Left hindlimb (tissue), 1 donor: ENCODE measurements at places on chromosomes 5 and 9.
A peak's percentile ranks its signal among the peaks of the same experiment; 100 is the strongest.

- DNase-seq, result no peak
Measured at GRCh38 chr9:127574072-127574993, 37.7 kb upstream of the STXBP1 start.

DNA sequence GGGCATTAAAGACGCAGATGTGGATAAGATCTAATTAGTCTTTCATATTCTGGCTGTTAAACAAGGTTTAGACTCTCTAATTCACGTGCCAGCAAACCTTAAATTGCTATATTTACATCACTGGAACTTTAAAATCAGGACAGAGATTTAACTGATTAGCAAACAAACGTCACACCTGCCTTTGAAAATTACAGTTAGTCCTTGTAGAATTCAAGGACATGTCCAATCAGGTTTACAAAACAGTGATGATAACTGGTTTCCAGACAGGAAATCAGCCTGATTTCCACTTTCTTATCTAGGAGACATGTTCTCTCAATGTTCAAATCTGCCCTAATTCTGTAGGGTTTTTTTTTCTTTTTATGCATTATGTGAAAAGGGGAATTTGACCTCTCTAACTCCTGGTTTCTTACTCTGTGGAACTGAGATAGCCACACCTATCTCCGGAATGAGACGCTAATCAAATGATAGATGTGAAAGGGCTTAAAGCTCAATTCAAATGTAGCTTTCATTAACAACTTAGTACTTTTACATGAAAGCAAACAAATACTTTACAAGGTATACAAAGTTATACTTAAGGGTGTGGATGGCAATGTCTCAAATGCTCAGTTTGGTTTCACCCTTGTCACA, 26.5 kb downstream of the SPINK5 start:
- DNase-seq, result no peak

- no peak for DNase-seq
Measured at GRCh38 chr5:117188211-117188610, 613.6 kb upstream of the SEMA6A start.

DNA sequence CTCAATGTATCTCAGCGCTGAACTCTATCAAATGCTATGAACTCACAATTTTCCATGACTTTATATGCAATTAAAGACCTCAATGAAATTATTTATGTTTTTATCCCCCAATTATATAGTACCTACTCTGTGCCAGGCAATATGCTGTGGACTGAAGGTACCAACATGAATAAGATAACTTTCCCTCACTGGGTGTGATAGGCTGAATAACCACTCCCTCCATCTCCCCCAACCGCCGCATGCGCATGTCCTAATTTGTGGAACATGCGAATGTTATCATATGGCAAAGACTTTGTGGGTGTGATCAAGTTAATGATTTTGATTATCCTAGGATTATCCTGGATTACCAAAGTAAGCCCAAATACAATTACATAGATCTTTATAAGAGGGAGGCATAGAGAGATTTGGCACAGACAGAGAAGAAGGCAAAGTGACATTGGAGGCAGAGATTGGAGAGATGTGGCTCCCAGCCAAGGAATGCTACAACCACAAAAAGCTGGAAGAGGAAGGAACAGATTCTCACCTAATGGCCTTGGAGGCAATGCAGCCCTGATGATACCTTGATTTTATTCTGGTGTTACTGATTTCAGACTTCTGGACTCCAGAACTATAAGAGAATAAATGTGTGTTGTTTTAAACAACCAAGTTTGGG, 149.1 kb upstream of the VCAN start:
- no peak for DNase-seq

DNA sequence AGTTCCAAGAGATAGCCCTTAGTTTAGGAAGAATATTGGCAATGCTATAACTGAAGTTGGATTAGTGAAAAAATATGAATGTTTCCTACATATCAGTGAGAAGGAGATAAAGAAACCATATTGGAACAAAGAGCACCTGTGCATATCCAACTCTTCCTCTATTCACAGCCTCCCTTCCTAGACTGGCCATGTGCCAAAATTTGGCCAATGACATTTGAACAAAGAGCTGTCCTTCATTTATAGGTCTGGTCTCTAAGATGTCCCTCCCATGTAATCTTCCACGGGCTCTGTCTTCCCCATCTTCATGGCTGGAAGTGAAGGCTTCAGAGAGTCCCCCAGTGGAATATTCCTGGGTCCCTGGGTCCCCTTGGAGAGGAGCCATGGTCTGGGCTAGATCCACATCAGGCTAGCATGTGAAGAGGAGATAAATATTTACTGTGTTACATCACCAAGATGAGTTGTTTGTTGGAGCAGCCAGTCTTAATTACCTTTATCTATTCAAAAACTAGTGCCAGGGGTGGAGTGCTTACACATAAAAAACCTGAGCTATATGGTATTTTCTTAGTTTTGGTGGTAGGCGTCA, 190.0 kb upstream of the S1PR3 start:
- DNase-seq, result no peak

- DNase-seq, result no peak
Measured at GRCh38 chr5:153573326-153574033, 83.0 kb downstream of the GRIA1 start.

GRCh38 chr5:67209141-67209771, 12.7 kb upstream of the CD180 start:
- peak; percentile 62 for DNase-seq

GRCh38 chr5:165119175-165119574, 1613.8 kb downstream of the MAT2B start:
- no peak for DNase-seq
